ENCODE measurements at places on chromosomes 1 and 21.

- no peak for DNase-seq
Measured at GRCh38 chr1:64743954-64744491, 852 bp upstream of the RAVER2 start.

DNA sequence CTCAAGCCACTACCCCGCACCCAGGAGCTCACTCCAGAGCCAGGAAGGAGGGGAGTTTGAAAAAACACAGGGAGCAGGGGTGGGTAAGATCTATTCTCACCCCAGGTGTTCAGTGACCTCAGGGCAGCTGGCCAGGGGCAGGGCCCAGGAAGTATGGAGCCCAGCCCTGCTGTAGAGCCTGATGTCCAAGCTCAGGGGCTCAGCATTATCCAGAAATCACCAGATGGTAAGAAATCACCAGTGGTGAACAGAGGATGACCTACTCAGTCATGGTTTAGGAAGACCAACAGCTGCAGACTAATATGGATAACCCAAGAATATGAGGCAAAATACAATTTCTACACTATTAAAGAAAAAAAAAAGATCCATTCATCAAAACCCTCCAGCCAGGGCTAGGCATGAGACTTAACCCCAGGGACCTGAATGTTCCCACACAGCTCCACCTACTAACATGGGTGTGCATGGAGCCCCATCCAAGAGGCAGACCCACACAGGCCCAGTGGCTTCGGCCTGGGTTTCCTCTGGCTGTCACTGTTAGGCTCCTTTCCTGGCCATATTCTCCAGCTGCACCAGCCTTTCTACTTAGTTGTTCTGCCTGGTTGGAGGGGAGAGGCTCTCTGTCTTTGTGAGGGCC, 67.6 kb downstream of the KCNN3 start:
- no peak for DNase-seq

DNA sequence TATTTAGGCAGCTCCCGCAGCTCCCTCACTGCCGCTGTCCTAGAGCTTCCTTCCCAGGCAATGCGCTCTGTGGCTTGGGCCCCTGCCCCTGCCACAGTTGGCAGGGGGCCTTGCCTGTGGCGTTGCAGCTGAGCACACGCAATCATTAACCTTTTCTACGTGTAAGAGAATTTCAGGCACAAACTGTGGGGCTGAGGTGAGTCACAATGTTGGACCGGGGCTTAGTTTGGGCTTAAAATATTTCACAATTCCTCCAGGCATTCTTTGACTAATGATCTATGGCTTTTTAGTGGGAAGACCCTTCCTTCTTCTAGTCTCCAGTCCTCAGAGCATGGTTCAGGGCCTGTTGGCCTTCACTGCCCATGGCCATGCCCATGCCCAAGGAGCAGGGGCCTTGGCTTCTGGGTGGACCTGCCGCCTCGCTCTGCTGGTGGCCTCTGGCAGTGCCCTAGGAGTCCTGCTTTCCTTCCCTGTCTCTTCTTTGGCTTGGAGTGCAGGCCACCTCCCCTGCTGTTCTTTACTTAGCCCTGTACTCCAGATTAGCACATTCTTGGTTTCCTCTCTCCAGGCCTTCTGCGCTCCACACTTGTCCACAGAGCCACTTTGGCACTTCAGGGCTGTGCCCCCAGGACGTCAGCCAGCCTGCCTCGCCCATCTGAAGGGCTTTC, 39.2 kb downstream of the MAPKAPK2 start:
- no peak for DNase-seq

GRCh38 chr1:60890664-60891063, 191.7 kb upstream of the NFIA start:
- DNase-seq, result no peak

GRCh38 chr21:33367309-33367973, 35.8 kb upstream of the IFNGR2 start:
- DNase-seq, result no peak

DNA sequence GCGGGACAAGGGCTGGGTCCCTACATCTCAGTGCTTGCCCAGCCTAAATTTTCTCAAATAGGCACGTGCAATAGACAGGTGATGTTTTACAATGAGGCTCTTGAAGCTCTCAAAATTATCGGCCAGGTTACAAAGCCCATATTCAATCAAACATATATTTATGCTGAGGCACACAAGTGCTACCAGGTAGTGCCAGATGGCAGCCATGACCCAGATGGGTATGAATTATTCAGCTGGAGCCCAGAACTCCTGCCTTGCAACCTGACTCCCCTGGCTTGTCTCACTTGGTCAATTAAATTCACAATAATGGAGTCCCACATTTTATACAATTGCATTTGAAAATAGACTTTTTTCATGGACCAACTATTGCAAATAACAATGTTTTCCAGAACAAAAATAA, 12.3 kb upstream of the ADAM30 start:
- no peak for DNase-seq

GRCh38 chr1:7993593-7994479, 32.3 kb downstream of the ERRFI1 start:
- DNase-seq, result no peak

- DNase-seq, result no peak
Measured at GRCh38 chr1:94327001-94327690, 89.8 kb upstream of the ARHGAP29 start.

DNA sequence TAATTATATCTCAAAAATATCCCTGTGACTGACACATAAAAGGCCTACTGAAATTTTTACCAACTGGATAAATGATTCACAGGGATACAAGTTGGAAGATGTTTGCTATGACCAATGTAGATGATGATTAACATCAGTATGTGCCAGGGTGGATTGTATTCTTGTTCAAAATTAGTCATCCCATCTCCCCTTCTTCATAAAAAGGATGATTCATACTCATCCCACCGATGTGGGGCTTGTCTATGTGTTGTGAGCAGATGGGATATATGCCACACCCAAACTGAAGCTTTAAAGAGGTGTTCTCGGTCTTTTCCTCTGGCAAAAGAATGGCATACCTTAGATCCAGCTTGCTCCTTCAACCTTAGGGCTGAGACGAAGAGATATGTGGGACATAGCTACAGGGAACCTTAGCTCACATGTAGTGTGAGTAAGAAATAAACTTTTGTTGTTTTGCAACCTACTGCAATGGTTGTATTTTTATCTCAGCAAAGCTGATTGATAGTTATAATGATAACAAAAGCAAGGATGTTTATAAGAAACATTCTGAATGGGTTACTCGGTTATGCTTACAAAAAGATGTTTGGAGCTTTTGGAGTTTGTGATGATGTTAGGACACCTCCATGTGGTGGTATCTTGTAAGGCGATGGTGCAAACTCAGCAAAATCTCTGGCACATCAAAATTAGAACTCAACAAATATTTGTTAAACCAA, 29.4 kb downstream of the SPATA17 start:
- no peak for DNase-seq

DNA sequence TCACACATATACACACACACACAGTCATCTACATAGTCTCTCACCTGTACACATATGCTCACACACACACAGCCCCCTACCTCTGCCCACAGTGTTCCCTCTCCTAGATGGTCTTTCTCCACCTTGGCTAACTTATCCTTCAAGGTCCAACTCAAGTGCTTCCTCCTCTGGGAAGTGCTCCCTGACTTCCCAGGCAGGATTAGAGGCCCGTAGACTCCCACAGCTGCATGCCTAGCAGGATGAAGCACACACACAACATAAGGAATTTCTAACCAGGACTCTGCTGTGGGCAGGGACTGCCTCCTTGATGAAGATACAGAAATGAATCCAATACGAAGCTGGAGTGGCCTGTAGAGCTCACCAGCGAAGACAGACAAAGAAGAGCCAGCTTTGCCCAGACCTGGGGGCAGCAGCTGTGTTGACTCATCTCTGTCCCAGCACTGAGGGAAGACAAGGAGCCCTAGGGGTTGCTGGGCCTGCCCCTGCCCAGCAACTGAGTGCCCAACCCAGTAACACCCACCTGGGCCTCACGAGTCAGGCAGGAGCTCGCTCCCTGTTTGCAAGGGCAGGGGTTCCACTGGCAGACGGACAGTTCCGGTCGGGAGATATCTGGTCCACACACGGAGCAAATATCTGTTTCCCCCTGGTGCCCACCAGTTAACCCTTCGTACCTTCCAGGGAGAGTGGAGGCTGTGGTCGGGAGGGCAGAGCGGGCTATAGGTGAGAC, 100.8 kb downstream of the DMRTB1 start:
- DNase-seq, result no peak

- no peak for DNase-seq
Measured at GRCh38 chr1:67626861-67627235, 58.2 kb upstream of the GADD45A start.

DNA sequence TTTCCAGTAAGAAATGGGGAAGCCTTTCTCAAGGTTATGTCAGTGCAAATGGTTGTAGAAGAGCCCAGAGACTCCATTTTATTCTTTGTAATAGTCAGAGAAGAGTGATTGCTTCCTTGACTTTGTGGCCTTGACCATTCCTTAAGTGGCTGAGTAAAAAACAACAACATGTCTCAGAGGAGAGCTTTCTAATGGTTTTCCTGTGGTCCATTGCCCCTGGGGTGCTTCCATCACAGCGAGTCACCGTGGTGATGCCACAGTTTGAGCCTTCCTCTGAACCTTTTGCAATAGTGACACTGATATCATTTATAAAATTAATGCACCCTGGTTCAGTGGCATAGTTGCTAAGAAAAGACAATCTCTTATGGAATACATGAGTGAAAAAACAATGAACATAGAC, 38.6 kb downstream of the PAPPA2 start:
- no peak for DNase-seq

GRCh38 chr1:29800522-29800956, 564.2 kb downstream of the PTPRU start:
- DNase-seq, result no peak

DNA sequence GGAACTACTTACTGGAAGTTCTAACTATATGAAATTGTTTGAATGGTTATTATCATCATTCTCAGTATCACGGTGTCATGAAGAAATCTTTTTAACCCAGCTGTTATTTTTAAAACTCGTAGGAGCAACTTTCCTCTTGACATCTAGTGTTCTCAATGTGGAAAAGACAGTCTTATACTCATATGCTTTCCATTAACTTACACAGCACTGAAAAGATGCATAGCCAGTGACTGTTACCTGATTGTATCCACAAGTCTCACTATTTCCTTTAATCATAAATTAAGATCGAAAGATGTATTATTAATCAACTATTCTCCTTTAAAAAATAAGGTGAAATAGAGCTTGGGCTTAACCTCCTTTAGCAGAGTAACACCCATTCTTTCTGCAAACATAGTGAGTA, 59.7 kb upstream of the TNFSF4 start:
- no peak for DNase-seq

GRCh38 chr1:26961826-26962225, 1.6 kb upstream of the KDF1 start:
- no peak for DNase-seq

DNA sequence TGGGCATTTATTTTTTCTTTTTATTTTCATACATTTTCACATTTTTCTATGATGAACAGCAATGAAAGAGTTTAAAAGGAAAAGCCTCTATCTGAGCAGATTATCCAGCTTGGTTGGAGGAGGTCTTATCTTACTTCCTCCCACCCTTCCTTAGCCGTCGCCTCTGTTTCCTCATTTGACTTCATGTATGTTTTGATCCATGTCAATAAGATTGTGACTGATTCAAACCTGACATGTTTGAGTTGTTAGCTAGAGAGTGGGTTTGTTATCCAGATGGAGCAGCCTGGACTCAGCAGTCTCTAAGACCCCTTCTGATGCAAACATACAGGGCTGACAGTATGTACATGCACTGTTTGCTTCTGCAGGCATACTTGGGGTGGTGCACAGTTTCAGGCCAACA, 31.2 kb downstream of the MACO1 start:
- no peak for DNase-seq

DNA sequence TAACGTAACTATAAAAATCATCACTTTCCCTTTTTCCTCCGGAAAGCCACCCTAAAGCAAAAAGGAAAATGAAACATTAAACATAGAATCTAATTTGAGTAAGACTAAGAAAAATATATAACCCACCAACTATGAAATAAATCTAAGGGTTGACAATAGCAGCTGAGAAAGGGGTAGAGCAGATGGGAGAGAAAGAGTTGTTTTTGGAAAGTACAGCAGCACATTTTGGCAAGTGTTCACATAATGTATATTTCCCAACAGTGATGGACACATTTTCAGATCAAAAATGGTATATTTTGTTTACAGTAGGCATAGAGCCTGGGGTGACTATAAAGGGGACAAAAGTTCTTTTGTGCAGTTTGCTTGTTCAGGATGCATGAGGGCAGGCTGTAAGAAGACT, 1287.4 kb upstream of the B3GALT2 start:
- no peak for DNase-seq

GRCh38 chr21:44765231-44766013, 36.2 kb downstream of the UBE2G2 start:
- peak; percentile 79 for DNase-seq

- no peak for DNase-seq
Measured at GRCh38 chr1:99218572-99218971, 45.7 kb upstream of the PLPPR4 start.

DNA sequence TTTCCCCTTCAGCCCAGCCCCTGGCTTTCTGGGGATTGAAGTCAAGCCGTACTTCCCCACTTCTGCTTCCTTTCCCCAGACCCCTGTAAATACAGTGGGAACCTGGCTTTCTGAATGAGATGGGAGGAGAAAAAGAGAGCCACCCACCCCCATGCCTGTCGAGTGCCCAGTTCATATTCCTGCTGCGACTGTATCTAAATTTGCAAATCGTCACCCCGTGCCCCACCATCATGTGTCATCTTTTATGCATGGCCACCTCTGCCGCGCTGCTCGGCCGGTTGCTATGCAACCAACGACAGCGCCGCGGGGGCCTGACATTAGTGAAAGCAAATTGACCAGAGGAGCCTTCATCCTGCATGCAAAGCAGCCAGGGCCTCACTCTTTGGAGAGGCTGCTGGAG, 143.0 kb downstream of the ELAVL4 start:
- DNase-seq, result no peak

- DNase-seq, result peak; percentile 44
Measured at GRCh38 chr1:16151196-16151994, 4.5 kb downstream of the EPHA2 start.

- no peak for DNase-seq
Measured at GRCh38 chr1:2463396-2463795, 12.7 kb upstream of the PLCH2 start.

GRCh38 chr1:189986516-189986915, 491.1 kb downstream of the BRINP3 start:
- DNase-seq, result no peak

DNA sequence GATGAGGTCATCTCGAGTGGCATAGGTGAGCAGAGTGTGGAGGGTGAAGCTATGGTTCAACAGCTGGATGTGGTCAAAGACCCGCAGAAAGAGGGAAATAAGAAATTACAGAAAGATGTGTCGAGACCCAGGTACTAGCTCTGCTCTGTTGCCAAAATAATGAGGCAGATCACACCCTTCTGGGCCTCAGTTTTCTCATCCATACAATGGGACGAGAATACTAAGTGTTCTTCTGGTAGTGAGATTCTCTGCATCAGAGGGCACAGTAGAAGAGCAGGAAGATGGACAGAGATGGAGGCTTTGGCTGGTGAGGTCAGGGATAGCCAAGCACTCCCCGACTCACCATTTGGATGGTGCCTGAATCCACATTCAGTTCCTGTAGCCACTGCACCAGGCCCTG, 11.1 kb downstream of the MAP3K6 start:
- no peak for DNase-seq

- DNase-seq, result no peak
Measured at GRCh38 chr1:206835186-206835585, 30.2 kb upstream of the IL20 start.
